Endothelial cell (in vitro differentiated cells): ENCODE measurements at places on chromosomes 5 and 9.
A peak's percentile ranks its signal among the peaks of the same experiment; 100 is the strongest.

GRCh38 chr5:108686676-108687075 is 61.0 kb upstream of the FER start:
- DNase-seq = no peak

DNA sequence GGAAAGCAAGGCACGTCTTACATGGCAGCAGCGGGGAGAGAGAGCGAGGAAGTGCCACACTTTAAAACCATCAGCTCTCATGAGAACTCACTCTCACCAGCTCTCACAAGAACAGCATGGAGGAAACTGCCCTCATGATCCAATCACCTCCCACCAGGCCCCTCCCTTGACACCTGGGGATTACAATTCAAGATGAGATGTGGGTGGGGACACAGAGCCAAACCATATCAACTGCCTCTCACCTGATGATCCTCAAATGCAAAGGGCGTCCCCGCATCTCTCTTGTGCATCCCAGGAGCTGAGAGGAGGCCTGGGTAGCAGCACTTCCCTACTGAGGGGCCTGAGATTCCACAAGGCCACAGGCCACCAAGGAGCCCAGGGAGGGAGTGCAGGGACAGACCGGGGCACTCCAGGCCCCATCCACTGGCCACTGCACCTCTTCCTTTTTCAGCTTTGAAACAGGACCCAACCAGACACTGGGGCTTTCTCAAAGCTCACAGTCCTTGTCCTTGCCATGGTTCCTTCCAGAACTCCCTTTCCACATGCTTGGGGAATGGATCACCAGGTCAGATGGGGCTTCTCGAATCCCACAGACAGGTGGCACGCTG is 54.5 kb upstream of the IL17B start:
- DNase-seq = no peak

- no peak for DNase-seq
Observed at GRCh38 chr9:28720746-28721145, 1147.5 kb upstream of the C9orf72 start.

GRCh38 chr9:130379649-130379970 is 65.2 kb upstream of the ASS1 start:
- DNase-seq = no peak

GRCh38 chr9:129175515-129175824 is 2.6 kb downstream of the IER5L start:
- DNase-seq = no peak

GRCh38 chr5:159805021-159805420 is 111.3 kb upstream of the ADRA1B start:
- DNase-seq = no peak

DNA sequence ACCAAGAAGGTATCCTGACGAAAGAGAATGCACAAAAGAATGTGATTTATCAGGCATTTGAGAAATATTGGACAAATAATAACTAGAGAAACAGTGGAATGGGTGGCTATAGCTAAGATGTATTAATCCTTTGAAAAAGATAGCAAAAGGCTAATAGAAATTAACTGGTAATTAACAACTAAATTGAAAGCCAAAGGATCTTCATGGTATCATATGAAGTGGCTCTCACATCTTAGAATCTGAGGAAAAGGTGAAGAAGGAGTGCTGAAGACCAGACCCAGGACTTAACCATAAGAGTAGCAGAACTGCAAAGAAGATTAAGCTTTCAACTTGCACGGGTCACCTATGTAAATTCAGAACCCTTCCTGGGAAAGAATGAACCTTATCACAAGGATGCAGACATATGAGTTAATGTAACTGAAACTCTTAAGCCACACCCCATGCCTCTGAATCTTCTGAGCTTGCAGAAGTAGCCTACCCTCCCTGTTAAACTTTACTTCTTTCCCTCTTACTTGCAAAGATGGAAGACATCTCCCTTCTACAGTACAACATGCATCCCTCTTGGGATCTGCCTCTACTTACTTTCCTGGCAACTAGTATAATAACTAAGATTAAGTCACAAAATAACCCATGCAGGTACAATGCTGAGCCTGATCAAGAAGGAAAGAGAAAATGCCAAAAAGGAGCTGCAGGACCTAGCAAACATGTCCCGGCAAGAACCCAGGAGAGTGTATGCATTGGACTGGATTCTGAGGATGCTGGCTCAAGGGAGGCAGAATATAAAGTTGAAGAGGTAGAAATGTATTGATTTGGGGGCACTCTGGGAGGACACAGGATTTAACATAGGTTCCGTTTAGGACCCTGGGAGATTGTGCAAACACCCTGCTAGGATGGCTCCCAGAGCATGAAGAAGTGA is 395.5 kb upstream of the SLC30A5 start:
- DNase-seq = no peak

- no peak for DNase-seq
Observed at GRCh38 chr5:171660434-171660833, 125.2 kb upstream of the SMIM23 start.

DNA sequence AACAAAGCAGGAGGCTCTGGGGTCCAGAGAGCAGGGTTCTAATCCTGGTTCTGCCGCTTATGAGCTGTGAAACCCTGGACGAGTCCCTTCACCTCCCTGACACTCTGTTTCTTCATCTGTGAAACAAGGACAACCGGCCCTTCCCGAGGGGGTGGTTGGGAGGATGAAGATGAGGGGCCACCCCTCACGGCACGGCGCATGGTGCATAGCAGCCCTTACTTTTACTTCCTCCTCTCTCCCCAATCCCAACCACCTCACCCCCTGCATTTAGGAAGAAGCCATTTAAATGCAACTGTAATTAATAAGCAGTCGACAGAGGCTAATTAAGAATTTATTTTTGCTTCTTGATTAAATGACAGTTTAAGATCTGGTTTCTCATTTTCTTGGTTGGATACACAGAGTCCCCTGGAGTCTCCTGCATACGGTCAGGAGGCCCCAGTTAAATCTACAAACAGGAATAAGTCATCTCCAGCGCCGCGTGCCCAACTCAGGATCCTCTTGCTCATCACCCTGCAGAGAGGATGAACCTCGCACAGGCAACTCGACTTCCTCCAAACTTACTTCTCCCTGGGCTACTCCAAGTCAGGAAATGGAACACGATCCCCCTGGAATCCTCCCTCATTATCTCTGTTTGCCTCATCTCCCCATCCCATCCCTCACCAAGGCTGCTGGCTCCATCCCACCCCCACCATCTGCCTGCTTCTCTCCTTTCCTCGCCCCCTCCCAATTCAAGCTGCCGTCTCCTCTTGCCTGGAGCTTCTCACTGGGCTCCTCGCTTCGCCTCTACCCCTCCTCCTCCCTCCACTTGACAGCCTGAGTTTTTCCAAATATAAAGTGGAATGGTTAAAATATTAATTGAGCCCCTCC is 95.9 kb downstream of the HRH2 start:
- no peak for DNase-seq

- DNase-seq = no peak
Observed at GRCh38 chr5:164728733-164729132, 1223.3 kb downstream of the MAT2B start.

GRCh38 chr5:89421035-89421434 is 538.1 kb upstream of the MEF2C start:
- DNase-seq = no peak

DNA sequence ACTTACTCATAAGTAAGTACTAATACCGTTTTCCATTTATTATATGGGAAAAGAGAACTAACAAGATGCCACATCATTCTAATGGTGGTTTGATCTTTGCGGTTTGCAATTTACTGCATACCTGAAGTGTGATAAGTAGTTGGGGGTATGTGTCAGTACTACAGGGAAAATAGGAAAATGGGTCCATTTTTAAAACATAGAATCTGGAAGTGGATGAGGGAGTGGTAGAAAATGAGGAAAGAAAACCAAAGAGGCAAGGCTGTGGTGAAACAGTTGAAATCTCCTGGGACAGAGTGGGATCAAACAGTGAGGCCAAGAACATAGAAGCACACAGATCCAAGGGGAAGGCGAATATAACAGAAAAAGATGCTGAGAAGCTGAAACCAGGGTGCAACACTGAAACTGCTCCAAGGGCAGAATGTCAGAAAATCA is 6.7 kb downstream of the ADAMTSL1 start:
- DNase-seq = no peak

GRCh38 chr9:17488662-17489061 is 90.2 kb upstream of the SH3GL2 start:
- no peak for DNase-seq

DNA sequence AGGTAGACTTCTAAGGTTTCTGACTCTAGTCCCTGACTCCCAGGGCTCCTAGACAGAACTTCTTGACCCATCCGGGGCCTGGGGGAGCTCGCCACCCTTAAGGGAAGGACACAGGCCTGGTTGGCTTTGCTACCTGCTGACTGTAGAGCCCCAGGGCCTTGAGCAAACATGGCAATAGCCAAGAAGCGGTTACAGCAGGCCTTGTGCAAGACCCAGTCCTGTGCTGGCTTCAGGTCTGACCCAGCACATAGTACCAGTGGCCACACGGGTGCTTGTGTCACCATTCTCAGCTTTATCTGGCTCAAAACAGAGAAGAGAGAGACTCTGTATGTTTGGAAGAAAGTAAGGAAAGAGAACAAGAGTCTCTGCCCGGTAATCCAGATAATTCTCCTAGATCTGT is 41.8 kb downstream of the AP3B1 start:
- DNase-seq = no peak

DNA sequence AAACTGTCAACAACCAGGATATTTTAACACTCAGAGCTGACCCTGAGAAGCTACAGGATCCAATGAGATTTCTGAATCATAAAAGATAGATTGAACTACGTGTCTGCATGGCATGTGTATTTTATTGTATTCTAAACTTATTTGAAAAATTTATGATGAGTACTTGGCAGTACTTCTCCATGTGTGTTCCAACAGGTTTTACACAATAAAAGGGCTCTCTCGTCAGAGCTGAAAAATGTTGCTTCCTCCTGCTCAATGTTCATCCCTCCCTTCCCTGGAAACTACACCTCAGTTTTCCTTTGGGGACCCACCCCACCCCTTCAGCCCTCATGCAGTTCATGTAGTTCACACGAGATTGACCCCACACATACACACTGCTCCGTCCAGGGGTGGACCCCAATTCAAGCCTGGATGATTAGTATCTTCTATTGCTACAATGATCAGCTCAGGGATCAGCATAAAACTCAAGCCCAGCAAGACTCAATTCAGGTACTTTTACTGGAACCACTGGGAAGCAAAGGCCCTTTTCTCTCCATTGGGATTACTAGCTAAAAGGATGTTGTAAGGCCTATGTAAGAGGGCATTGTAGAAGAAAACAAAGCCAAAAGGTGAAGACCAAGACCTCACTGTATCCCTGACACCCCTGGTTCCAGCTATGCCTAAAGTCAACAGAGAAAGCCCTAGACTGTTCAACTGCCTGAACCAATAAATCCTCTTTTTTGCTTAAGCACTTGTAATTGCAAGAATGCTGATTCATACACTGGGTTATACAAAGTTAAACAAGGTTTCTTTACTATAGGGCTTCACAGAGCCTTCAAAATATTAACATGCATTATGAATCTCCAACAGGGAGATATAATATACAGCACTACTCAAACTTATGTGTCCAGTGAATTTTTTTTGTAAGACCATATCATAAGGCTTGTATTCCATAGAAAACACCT is 112.6 kb downstream of the SAXO1 start:
- no peak for DNase-seq

GRCh38 chr5:123170061-123170460 is 81.0 kb downstream of the PRDM6 start:
- DNase-seq = no peak

DNA sequence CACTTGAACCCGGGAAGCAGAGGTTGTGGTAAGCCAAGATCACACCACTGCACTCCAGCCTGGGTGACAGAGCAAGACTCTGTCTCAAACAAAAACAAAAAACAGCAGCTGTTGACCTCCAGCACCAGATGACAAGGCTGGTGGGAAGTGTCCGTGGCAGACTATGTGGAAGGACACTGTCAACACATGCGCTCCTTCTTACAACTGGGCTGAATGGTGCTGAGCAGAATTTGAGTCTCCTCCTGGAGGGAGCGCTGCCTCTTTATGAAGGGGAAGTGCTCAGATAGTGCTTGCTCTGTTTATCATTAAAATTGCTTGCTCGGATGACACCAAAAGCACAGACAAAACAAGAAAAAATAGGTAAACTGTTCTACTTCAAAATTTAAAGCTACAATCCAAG is 9.2 kb upstream of the CFAP157 start:
- DNase-seq = no peak

DNA sequence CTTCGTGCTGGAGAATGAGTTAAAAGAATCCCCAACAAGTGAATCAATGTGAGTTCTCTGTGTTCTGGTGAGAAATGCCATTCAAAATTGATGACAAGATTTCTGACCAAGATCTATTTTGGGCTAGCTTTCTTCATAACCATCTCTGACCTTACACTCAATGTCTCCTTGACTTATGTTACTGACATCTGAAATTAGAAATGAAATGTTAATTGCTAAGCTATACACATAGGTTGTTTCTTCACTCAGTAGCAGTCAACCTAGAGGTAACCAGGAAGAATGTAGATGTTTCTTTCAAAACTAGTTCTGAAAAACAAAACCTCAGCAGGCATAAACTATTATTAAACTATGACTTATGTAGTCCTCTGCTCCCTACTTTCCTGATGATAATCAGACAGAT is 2220.7 kb upstream of the C9orf72 start:
- no peak for DNase-seq

GRCh38 chr5:9157020-9157419 is 388.9 kb downstream of the SEMA5A start:
- no peak for DNase-seq

DNA sequence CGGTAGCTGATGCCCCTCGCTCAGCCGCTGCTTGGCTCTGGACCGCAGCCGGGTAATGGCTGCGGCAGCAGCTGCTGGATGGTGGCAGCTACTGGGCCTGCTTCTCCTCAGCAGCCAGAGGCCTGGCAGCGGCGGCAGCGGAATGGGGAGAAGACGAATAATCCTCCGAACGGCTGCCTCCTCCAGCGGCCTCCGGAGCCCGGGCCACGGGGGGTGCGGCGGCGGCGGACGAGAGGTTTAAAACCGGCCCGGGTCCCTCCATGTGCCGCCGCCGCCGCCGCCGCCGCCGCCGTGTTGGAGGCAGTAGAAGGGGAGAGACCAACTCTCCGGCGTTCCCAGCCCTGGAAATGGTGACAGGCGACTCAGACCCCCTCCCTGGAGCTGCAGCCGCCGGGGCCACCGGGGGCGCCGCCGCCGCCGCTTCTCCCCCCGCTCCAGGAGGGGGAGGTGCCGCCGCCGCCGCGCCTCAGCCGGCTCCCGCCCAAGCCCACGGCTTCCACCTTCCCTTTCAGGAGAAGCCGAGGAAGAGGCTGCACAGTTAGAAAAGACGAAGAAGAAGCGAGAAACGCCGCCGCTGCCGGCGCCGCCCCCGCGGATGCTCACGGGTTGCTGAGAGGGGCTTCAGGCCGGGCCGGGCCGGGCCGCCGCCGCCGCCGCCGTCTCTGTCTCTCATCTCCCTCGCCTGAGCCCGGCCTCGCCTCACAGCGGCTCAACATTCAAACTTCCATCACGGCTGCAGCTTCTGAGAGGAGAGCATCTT is 118.4 kb upstream of the PRSS3 start:
- peak; percentile 35 for DNase-seq

DNA sequence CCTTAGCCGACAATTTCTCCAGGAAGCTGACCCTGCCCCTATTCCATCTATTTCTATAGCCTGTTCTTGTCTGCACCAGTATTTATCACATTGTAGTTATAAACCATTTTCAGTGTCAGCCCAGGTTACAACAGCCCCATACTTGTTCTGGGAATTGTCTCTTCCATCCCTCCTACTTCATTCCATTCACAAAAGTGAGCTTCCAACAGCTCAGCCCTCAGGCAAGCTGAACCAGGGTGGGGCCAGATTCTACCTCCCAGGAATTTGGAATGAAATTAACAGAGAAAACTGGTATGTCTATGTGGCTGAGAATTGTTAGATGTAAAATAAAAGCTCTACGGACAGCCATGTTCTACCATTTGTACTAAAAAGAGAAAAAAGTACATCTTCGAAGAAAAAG is 36.1 kb downstream of the STRBP start:
- no peak for DNase-seq
